Kidney epithelial cell (primary cell): ENCODE measurements at places on chromosomes 7 and 10.
A peak's percentile ranks its signal among the peaks of the same experiment; 100 is the strongest.

DNA sequence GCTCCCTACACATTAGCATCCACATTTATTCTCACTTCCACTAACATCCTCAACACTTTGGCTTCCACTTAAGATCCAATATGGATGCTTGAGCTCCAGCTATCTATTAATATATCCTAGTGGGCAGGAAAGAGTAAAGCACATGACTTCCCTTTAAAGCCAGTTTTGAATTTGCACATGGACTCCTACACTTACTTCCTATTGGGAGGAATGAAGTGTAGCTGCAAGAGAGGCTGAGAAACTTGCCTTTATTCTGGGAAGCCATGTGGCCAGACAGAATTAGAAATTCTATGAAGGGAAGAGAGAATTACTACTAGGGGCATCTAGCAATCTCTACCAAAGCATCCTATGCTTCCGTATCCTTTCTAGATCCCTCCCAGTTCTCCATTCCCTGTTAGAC lies 3.0 kb upstream of the TSPAN14 start:
- no peak for DNase-seq

GRCh38 chr10:8331387-8331786 lies 276.9 kb downstream of the GATA3 start:
- no peak for DNase-seq

DNA sequence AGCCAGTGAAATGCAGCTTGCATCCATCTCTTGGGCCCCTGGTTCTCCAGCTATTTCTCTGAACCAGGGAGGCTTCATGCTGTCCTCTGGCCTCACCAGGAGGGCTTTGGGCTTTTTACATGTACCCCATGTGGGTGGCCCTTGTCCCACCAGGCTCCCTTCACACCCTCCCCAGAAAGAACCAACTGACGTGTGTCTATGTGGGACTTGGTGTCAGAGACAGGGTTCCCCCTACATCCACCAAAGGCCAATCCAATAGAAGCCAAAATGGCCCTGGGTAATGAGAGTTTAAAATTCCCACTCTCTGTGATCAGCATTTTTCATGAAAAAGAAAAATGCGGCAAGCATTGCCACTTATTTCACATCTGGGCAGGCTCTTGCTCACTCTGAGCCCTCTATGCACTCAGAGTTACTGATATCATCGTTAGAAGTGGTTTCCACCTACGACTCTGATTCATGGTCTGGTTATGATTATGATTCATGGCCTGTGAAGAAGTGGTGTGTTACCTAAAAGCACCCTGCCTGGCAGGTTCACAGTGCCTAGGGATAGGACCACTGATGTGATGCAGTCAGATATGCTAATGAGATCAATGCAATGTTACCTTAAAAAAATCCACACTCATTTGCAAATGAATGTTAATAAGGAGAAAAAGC lies 133.5 kb downstream of the BUB3 start:
- peak; percentile 86 for DNase-seq

- no peak for DNase-seq
Measured at GRCh38 chr10:92760609-92761008, 70.9 kb downstream of the HHEX start.

GRCh38 chr7:26061678-26062603 lies 90.1 kb upstream of the NFE2L3 start:
- no peak for DNase-seq

DNA sequence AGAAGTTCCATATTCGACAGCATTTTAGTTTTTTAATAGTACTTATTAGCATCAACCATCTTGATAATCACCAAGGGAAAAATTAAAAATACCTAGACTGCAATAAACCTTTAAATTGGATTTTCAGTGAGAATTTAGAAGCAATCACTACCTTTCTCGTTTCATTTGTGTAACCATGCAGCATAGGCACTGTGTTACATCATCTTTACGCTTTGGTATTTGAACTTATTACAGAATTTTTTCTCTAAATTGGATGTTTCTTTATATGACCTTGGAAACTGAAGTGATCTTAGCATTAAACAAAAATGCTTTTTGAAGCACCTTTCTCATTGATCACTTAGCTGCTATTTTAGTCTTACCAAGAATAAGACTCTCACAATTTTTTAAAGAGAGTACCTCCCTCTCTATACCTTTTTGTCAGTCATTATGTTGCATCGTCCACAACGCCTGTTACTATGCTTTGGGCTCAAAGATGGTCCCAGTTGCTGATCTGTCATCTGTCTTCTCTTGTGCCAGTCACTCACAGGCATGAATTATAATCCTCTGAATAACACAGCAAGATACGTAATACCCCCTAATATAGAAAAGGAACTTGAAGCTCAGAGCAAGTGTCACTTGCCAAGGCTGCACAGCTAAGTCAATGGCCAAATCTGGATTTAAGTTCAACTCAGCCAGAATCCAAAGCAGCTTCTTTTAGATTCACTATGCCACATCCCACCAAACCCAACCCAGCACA lies 19.6 kb upstream of the ASCC1 start:
- DNase-seq: no peak
